ENCODE measurements at places on chromosomes 12 and 14.

GRCh38 chr12:62448436-62448835 lies 18.2 kb upstream of the MON2 start:
- DNase-seq, result no peak

DNA sequence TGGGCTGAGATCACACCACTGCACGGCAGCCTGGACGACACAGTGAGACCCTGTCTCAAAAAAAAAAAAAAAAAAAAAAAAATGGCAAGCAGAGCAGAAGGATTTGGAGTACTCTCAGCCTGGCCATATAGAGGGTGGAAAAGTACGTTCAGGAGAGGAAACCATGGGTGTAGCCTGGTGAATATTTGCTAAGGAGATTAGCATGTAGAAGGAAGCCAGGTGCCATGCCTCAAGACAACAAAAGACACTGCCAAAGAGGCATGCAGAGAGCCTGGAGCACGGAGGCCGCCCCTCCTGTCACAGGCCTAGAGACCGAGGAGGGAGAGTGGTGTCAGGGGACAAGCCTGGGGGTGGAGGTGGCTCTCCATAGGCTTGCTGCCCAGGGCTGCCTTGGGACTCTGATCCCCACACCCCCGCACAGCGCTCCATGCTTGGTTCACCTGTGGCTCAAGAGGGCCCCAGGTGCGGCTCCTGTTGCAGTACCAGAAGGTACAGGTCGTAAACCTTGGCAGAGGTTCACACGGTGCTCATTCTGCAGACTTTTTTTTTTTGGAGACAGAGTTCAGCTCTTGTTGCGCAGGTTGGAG lies 27.9 kb upstream of the DEGS2 start:
- no peak for DNase-seq

- DNase-seq, result no peak
Observed at GRCh38 chr12:101885912-101886561, 8.7 kb downstream of the DRAM1 start.

GRCh38 chr14:92022036-92022435 lies 17.8 kb downstream of the TRIP11 start:
- no peak for DNase-seq

DNA sequence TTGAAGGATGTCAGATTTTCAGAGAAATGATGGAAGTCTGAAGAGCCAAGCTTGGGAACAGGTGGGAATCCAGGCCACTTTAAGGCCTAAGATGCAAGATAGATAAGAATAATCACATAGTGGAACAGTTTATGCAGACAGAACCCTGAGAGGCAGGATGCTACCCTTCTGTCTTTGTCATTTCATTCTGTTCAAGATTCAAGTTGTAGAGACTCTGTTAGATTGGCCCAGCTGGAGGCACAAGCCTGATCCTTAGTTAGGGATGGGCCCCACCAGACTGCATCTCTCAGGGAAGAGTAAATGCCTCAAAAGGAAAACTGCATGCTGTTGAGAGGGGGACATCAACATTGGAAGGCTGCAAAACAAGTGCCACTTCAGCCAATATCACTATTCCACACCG lies 287.0 kb downstream of the PCNX1 start:
- no peak for DNase-seq

GRCh38 chr12:40792792-40793386 lies 100.7 kb downstream of the CNTN1 start:
- no peak for DNase-seq

- DNase-seq, result no peak
Observed at GRCh38 chr14:50139192-50139591, 22.8 kb upstream of the VCPKMT start.

DNA sequence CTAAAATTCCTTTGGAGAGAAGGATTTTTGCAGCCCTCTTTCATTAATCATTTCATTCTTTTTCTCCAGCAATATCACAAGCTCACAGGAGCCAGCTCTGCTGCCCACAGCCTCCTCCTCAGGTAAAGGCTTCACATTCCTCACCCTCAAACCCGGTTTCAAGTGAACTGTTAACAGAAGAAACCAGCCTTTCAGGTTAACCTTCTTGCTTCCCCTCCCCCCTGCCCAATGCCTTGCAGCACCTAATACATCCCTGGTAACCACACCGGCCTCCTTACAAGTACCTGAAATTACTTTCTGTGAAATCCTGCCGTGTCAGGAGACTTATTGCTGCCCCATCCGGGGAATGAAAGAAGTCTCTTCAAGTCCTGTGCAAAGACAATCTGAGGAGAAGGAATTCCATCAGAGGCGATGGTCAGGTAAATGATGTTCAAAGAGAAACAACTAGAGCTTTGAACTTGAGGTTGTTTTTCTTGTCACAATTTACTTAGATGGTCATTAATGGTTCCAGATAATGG lies 111.2 kb downstream of the MYRFL start:
- no peak for DNase-seq
